ENCODE measurements at places on chromosomes 4 and X.

- DNase-seq, result no peak
These were observed 56.6 kb downstream of the CNOT6L start for GRCh38 chr4:77762531-77762930.

- DNase-seq, result no peak
These were observed 242.7 kb upstream of the WDFY3 start for GRCh38 chr4:85209161-85209560.

GRCh38 chr4:76569706-76570105 lies 134.7 kb downstream of the SHROOM3 start:
- DNase-seq, result no peak

DNA sequence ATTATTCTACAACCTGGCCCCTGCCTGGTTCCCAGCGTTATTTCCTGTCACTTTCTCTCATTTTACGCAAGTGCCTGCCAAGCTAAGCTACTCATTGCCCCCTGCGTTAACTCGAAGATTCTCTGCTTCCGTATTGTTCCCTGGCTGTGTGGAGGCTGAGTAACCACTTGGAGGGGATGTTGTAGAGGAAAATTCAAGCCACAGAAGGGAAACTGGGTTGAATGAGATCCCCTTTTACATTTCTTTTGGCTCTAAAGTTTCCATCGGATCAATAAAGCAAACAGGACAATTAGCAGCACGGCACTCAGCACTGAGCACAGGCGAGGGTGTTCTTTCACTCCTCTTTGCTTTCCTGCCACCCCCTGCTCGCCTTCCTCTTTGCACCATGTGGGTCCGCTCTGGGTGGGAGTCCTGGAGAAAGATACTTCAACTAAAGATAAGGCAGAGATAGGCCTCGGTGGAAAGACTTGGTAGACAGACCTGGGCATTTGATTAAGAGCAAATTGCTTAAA lies 4.2 kb upstream of the TMSB4X start:
- DNase-seq, result no peak

- DNase-seq, result no peak
These were observed 26.2 kb downstream of the TEC start for GRCh38 chr4:48243429-48243828.

DNA sequence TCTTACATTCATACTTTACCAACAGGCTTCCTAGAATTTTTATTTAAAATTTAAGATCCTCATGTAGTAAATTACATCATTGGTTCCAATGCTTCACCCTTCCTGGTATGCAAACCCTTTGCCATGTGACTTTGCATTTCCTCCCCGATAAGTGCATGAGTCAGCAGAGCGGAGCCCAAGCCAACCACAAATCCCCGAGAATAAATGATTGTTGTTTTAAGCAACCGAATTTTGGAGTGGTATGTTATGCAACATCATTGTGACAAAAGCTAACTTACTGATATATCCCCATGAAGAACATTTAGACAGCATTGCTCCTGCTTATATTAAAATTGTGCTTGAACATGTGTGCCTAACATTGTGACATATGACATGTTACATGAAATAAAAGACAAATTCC lies 199.4 kb upstream of the DDX53 start:
- no peak for DNase-seq

- no peak for DNase-seq
These were observed 23.6 kb downstream of the CA5B start for GRCh38 chrX:15761564-15762191.

GRCh38 chr4:182062936-182063335 lies 180.3 kb upstream of the TENM3 start:
- no peak for DNase-seq

DNA sequence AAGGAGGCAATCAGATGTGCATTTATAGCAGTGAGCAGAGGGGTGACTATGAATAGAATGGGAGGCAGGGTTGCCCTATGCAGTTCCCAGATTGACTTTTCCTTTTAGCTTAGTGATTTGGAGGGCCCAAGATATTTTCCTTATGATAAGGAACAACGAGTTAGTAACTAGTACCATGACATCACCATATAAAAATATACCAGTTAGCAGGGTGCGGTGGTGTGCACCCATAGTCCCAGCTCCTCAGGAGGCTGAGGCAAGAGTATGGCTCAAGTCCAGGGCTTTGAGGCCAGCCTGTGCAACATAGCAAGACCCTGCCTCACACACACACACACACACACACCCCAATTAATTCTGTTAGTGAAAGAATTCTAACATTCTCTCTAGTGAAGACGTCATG lies 53.0 kb downstream of the IL13RA2 start:
- DNase-seq, result no peak

GRCh38 chr4:30028826-30029225 lies 691.3 kb upstream of the PCDH7 start:
- no peak for DNase-seq

GRCh38 chr4:113302051-113302450 lies 252.6 kb downstream of the ANK2 start:
- DNase-seq, result no peak

GRCh38 chrX:53288189-53288588 lies 6.8 kb upstream of the IQSEC2 start:
- no peak for DNase-seq

DNA sequence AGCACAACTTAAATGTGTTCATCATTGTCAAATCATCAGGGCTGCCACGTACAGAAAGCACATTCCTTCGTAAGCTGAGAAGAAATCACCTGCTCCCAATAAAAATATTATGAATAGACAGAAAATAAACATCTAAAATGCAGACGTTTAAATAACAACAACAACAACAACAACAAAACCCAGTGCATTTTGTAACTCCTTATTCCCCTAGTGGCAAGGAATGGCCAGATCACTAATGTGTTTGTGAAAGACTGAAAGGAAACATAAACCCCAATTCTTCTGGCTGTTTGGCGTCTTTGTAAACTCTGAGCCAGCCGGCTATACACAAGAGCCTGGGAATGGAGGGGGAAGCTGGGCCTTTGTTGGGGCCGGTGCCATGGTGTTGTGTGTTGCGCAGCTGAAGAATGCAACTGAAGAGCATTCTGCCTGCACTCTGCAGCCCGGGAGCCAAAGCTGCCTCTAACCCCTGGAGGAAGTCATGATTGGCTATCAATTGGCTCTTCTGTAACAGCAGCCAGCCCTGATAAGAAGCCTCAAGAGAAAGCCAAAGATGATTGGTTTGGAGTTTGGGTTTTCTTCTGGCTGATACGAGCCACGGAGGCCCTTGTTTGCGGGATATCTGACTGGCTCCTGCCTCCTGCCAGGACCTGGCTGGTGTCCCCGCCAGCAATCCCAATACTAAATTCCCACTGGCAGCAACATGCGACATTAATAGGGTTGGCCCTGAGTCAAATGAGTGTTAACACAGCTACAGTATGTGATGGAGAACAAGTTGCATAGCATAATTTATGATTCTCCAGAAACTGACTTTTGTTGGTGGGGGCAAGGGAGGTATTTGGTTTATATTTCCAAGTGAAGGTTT lies 89.7 kb upstream of the TFDP3 start:
- DNase-seq, result no peak

- DNase-seq, result no peak
These were observed 12.2 kb downstream of the GK2 start for GRCh38 chr4:79395841-79396240.

DNA sequence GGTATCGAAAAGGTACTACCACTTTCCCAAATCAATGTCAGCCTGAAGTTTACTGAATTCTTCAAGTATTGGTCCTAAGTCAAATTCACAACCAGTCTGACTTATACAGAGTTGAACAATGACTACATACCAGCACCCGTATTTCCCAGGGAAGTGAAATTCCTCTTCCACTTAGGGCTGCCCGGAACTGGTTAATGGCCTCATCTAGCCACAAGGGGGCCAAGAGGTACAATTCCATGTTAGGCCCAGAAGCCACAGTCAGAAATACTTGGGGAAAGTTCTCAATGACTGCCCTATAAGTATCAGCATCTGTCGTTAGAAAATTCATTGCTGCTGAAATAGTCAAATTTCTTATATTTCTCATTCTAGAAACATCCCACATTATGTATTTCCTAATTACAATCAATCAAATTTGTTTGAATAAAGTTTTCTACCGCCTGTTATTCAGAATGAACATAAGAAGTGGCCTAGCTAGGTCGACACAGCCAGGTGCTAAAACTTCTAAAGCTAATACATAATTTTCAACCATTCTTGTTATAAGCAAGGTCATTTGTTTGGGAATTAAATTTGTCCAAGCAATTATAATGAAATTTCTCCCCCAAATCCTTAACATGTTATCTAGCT lies 5.6 kb upstream of the PCDH7 start:
- no peak for DNase-seq

DNA sequence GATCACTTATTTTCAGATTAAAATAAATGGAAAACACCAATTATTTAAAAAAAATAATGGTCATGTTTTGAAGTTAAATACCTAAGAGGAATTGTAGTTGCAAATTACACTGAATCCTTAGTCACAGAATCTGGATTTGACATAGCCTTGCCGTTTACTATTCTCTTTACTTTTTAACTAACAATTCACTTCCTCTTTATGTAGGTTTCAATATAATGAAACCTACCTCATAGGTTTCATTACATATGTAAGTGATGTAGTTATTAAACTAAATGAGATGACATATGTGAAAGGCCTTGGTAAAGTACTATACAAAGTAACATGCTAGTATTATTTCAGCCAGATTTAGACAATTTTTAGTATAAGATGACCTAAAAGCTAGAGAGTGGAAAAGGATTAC lies 6.5 kb downstream of the SPP1 start:
- DNase-seq, result no peak

- no peak for DNase-seq
These were observed 51.1 kb downstream of the RAI2 start for GRCh38 chrX:17809984-17810383.

GRCh38 chrX:154443992-154444754 lies at the start of gene FAM50A:
TSS of gene FAM50A (plus strand) at chrX:154444141. CDS start at chrX:154444236, 95 bp downstream.
- peak; percentile 57 for DNase-seq

GRCh38 chrX:41889317-41890025 lies 33.9 kb downstream of the CASK start:
- DNase-seq, result no peak

DNA sequence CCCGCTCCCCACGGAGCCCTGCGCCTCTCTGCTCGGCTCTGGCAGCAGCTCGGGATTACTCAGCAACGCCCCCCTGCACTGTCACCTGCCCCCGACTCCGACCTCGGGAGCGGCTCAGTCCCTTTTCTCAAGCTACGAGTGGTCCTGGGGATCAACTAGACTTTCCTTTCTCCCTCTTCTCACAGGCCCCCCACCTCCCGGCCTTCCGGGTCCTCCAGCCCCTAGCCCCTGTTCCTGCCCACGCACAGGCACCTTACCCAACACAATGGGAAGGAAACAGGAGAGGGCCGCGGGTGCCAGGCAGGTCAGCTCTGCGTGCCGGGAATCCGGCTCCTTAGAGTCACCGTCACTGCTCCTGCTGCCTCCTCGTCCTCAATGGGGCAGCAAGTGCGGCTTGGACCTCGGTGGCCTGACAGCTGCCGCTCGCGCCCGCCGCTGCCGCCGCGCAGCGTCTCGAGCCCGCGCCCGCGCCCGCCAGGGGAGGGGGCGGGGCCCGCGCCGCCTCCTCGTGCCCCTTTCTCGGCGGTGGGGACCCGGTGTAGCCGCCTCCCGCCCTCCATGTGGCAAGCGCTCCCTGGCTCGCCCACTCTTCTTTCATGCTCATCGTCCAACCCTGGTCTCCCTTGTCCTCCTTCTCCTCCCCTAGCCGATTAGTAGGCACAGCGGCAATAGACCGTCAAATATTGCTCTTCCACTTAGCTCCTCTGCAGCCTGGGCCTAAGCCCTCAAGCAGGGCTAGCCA lies at the start of gene RAB9B:
Gene RAB9B (minus strand): TSS at position 455 of the 742 bp plus-strand sequence. CDS start 6,473 bp downstream, outside the sequence.
- DNase-seq, result peak; percentile 47

GRCh38 chrX:1384658-1385252 lies 7.2 kb downstream of the SLC25A6 start:
- DNase-seq, result no peak

DNA sequence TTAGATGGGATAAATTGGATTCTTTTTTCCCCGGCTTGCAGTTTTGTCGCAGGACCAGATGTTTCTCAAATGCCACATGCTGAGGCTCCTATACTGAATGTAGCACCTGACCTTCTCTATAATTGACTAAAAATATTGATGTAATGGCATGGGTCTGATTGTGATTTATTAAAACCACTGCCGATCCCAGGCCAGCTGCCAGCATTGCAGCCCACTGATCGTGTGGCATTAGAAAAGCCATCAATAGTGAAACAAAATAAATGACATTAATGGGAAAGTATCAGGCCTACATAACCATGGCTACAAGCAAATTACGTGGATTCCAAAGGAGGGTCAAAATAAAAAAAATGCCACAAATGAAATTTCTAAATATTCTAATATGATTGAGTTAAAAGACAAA lies 98.7 kb downstream of the MAB21L2 start:
- no peak for DNase-seq

GRCh38 chr4:109821185-109821584 lies 5.6 kb downstream of the GAR1 start:
- no peak for DNase-seq

- DNase-seq, result no peak
These were observed 40.1 kb upstream of the HMGB3 start for GRCh38 chrX:150942942-150943594.

DNA sequence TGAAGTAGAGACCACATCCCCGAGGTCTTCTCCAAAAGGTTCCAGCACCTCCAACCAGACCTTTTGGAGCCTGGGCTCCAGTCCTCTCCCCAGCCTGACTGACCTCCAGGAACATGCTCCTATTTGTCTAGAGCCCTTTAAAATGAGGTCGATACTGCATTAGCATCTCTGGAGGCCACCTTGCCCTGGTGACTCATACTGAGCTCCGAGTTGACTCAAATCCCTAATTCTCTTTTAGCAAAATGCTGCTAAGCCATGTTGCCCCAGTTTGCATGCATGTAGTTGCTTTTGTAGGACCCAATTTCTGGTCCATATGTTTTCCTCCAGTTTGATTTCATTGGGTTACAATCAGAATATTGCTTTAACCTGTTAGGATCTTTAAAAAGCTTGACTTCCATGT lies 43.5 kb upstream of the CITED1 start:
- no peak for DNase-seq

DNA sequence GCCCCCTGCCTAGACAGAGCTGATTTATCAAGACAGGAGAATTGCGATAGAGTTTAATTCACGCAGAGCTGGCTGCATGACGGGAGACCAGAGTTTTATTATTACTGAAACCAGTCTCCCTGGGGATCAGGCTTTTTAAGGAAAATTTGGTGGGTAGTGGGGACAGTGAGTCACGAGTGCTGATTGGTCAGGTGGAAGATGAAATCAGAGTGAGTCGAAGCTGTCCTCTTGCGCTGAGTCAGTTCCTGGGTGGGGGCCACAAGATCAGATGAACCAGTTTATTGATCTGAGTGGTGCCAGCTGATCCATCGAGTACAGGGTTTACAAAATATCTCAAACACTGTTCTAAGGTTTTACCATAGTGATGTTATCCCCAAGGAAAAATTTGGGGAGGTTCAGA lies 36.6 kb downstream of the MYOZ2 start:
- no peak for DNase-seq

- no peak for DNase-seq
These were observed 433.8 kb downstream of the NAF1 start for GRCh38 chr4:162732876-162733275.

DNA sequence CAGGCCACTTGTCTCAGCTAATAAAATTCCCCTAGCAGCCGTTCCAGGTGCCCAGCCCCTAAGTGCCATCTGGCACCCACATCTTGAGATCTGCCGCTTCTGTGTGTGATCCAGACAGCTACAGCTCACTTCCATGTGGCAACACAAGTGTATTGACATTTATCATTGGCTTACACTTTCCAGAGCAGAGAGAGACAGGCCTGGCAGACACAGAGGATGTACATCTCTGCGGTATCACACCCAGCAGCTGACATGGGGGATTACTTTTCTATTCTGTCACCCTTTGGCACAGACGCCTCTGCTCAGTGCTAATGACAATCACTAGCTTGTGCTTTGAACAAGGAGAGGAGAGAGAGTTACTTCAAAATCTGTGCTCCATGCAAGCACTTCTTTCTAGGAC lies 195.9 kb downstream of the KDR start:
- no peak for DNase-seq

- DNase-seq, result no peak
These were observed 49.5 kb downstream of the IQCM start for GRCh38 chr4:149766135-149766534.

All from activated T-cell treated with anti-CD3 and anti-CD28 coated beads for 24 hours (primary cell).